GDM1 (cell line): ENCODE measurements at places on chromosomes 5 and 9.

DNA sequence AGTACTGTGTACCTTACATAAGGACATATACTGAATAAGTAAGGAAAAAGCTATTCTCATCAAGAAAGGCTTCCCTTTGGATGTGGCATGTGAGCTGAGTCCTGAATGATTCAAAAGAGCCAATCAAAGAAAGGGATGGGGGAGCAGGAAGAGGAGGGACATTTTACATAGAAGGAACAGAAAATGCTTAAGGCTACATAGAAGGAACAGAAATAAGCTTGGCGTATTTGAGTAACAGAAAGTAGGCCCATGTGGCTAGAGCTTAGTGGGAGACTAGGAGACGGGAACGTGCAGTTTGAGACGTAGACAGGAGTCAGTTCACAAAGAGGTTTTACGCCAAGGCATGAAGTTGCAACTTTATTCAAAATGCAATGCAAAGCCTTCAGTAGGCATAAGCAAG, 126.3 kb downstream of the CEMIP2 start:
- DNase-seq: no peak

DNA sequence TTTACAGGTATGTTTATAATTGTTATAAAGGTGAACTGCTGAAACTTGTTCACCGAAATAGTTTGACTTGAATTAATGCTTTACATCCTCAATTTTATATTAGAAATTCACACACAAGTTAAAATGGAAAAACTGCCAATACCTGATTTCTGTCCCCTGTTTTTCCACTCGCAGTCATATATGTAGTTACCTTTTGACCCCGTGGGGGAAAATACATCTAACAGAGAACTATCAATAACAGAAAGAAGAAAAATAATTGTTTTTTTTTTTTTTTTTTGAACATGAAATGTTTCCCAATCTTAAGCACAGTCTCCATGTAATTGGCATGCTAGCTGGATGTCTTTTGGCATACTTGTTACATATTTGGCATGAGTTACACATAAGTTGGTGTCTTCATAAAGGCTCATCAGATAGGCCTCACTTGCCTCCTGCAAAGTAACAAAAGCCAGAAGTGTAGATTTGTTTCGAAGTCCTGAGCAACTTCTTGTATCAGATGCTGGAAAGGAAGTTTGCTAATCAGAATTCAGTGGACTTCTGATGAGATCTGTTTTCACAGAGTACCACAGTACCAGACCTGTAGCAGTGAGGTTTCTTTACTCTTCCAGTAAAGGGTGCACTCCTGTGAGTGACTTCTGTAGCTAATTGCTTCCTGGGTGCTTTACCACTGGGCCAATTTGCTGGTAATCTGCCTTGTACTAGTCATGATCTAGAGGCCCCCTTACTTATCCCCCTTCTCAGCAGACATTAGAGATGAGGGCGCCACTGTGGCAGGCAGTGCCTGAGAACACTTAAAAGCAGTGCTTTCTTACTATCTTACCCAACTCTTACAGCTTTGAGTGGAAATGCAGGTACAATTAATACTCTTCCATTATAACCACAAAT, 36.2 kb upstream of the CXXC5 start:
- no peak for DNase-seq

DNA sequence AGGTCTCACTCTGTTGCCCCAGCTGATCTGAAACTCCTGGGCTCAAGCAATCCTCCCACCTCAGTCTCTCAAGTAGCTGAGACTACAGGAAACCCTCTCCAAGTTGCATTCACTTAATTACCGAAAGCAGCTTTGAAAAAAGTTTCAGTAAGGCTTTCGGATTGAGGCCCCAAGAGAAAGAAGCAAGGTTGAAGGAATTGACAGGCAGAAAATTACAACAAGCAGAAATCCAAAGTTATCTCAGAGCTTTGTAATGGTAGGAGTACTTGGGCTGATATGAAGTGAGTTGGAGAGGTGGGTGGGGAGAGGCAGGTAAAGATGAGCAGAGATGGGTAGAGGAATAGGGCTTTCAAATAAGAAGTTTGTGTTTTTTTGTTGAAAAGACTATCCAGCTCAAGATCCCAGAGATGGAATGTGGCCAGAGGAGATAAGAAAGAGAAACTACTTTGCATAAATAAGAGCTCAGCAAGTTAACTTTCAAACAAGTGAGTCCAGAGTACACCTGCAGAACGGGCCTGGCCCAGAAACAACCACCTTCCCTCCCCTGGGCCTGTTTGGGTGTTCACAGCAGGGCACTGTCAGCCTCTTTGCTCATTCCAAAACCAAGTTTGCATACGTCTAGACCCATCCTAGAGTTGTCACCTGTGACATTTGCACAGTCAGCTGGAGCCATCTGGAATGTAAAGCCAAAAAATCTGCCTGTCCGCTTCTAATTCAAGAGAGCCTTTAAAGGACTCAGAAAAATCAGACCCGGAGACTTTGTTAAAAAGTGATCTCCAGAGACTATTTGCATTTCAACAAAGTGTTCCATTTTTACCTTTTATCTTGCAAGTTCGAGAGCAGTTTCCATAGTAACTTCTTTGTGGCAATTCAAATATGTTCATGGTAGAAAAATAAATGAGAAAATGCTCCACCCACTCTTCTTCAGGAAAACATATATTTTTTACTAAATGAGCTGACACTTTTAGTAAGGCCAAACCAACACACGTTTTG, 2.2 kb upstream of the CLINT1 start:
- no peak for DNase-seq

DNA sequence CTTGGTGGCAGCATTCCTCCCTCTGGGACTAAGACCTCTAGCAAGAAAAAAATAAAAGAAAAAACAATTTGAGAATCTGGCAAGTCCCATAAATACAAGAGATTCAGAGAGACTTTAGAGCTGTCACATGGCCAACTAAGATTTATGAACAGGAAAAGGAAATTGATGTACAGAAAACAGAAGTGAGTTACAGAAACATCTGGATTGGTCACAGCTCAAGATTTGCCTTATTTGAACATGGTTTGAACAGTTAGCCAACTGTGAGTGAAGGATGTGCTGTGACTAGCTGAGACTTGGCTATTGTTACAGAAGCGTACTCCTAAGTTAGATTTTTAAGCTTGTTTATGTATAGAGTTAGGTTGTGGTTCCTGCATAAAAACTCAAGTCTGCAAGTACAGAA, 340.2 kb downstream of the SLCO4C1 start:
- peak; percentile 7 for DNase-seq

- DNase-seq: no peak
Measured at GRCh38 chr9:31415164-31415563, 969.3 kb upstream of the ACO1 start.

GRCh38 chr9:24385077-24385476, 160.6 kb downstream of the IZUMO3 start:
- no peak for DNase-seq

DNA sequence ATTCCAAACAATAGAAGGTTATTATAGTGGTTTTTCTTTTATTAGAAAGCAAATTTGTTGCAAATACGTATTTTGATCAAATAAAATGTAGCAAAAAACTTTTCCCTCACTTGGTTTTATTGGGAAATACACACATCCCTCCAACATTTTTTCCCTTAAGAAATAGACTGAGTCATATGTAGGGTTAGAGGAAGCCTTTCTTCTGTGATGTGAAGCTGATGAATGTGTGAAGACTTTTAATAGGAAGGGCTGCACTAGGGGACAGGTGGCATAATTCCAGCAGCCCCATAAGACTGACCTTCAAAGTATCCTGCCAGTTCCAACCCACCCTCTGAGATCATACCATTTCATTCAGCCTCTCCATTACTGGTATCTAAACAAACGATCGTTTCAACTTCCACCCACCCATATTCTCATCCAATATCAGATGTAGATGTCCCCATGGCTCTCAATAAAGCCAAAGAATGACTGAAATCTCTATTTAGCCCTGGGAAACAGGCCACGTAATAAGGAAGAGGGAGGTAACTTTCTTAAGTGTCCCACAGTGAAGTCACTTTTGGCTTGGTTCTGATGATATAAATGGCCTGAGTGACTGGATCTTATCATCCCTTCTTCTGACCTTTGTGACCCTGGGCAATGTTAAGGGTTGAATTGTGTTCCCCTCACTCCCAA, 64.7 kb upstream of the LPAR1 start:
- no peak for DNase-seq

GRCh38 chr5:134394932-134395331, 16.7 kb downstream of the CDKN2AIPNL start:
- DNase-seq: no peak

DNA sequence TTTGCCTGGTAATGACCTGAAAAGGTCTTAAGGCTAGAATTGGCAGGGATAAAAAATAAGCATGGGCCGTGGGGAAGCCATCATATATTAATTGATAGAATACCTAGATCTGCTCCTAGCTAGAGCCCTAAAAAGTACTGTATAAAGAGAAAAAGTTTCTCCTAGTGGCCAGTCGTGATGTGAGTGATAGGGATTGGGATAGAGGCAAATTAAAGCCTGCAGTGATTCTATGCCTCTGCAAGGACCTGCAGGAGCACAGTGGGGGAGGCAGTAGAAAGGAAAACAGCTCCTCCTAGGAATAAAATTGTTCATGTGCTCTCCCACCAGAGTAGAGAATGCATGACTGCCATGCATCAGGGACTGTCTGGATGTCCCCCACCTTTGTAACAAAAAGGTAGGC, 56.2 kb upstream of the FTMT start:
- no peak for DNase-seq
